ENCODE measurements at places on chromosomes 2 and 18. TPM values are rescaled to one million over a fixed set of nuclear protein-coding genes. Genes with fewer than 3 reads are reported as not detected.
A peak's percentile ranks its signal among the peaks of the same experiment; 100 is the strongest.

Gene FAM124B
- 0.12 TPM for total RNA-seq

Gene TTC39C
- total RNA-seq = 19.6 TPM

Gene TACR1
- 0.25 TPM for total RNA-seq

Gene TMEM37
- not detected for total RNA-seq

Gene CFLAR
- 27.0 TPM for total RNA-seq

Gene SPP2
- total RNA-seq = 0.27 TPM

Gene ASPRV1
- total RNA-seq = 0.15 TPM

Gene GREB1
- 0.39 TPM for total RNA-seq

Gene SOX11
- total RNA-seq = not detected

Gene CKAP2L
- total RNA-seq = 24.0 TPM

Gene SALL3
- total RNA-seq = not detected

Gene TDRD15
- total RNA-seq = not detected

Gene CNNM3
- total RNA-seq = 6.1 TPM

- no peak for DNase-seq
Observed at GRCh38 chr2:230413479-230413878, 2.5 kb upstream of the SP100 start.

GRCh38 chr2:17658251-17658843, 95.3 kb downstream of the SMC6 start:
- DNase-seq = peak; percentile 46

DNA sequence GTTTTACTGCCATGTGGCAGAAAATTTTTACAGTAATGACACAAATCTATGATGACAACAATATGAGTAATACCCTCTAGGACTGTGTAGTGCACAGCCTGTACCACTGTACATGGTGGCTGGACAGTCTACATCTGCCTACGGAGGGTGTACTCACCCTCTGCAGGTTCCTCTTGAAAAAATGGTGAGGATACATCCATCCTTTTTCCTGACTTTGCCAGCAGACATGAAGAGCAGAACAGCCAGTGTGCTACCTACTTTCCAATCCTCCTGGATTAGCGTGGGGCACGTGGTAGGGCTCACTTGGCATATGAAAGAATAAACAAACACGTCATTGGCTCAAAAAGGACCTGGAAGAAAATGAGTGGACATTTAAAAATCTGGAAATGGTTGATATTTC, 62.6 kb downstream of the TRPM8 start:
- DNase-seq = peak; percentile 60

GRCh38 chr2:64797881-64798575, 144.3 kb upstream of the SERTAD2 start:
- peak; percentile 92 for DNase-seq

DNA sequence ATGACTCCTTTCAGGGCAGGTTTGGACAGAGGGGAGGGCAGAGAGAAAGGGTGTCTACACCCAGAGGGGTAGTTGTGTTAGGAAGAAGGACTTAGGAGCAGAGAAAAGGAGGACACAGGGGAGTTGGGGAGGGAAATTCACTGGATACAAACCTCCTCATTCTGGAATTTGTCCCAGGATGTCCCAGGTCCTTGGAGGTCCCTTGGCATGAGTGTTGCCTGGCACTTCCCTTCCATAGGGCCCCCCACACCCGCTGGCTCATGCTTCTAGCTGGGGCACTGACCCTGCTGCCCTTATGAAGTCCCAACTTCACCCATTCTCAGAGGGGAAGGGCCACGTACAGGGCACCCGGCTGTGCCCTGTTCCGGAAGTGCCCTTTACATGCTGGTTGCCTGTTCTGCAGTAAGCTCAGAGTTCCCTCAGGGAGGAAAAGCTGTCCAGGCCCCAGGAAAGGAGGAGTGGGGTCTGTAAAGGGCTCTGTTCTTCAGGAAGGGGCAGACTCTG, 93.6 kb upstream of the SMAD2 start:
- DNase-seq = no peak

- DNase-seq = no peak
Observed at GRCh38 chr2:2889646-2890045, 488.0 kb downstream of the EIPR1 start.

- no peak for DNase-seq
Observed at GRCh38 chr18:3400567-3401296, 49.2 kb upstream of the TGIF1 start.

- DNase-seq = no peak
Observed at GRCh38 chr2:117953231-117953630, 60.6 kb downstream of the CCDC93 start.

GRCh38 chr2:35887146-35887545, 468.4 kb upstream of the CRIM1 start:
- no peak for DNase-seq

- DNase-seq = no peak
Observed at GRCh38 chr2:104866883-104867812, 13.2 kb downstream of the POU3F3 start.

DNA sequence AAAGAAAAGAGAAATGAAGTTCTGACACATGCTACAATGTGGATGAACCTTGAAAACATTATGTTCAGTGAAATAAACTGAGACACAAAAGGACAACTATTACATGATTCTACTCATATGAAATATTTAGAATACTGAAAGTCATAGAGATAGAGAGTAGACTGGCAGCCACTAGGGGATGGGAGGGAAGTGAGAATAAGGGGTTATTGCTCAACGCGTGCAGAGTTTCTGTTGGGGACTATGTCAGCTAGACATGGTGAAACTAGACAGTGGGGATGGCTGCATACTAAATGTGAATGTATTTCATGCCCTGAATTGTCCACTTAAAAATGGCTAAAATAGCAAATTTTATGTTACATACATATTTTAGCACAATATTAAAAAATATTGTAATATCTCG, 108.7 kb upstream of the ATL2 start:
- DNase-seq = no peak

GRCh38 chr18:76707534-76707933, 114.8 kb upstream of the ZNF236 start:
- no peak for DNase-seq

- DNase-seq = peak; percentile 15
Observed at GRCh38 chr18:56273541-56274219, 364.7 kb downstream of the TXNL1 start.

GRCh38 chr2:109466674-109467575, 146.8 kb downstream of the SEPTIN10 start:
- peak; percentile 80 for DNase-seq

GRCh38 chr18:23693846-23694245, 4.6 kb downstream of the LAMA3 start:
- peak; percentile 25 for DNase-seq

DNA sequence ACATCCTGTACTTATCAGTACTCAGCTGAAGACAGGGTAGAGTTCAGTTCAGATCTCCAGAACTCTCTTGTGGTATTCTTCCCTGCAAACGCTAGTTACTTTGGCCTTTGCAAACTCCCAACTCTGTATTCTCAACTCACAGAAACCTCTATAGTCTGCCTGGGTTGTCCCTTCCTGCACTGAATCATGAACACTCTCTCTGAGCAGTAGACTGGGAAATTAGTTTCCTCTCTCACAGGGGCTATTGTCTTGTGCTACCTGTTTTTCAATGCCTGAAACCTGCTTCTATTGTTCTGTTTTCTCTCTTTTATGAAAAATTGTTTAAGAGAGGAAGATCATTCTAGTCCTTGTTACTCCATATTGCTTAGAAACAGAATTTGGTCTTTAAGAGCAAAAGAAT, 134.7 kb downstream of the VIT start:
- no peak for DNase-seq

DNA sequence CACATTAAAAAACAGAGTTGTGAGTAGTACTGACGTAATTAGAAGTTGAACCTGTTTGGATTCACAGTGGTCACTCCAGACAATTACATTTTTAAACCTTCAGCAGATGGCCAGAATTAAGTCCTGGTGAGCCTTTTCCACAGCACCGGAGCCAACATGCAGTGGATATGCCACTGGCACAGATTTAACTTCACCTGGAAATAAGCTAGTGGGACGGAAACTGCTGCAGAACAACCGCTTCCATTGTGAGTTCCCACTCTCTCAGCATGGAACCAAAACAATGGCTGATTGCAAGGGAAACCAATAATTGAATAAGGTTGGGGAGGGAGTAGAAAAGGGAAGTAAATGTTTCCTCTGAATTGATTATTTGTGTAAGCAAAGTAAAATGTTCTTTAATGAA, 515.1 kb downstream of the STK39 start:
- DNase-seq = no peak

- DNase-seq = peak; percentile 88
Observed at GRCh38 chr2:217934321-217935131, 68.3 kb downstream of the TNS1 start.

- no peak for DNase-seq
Observed at GRCh38 chr2:65107530-65107929, 22.4 kb downstream of the RAB1A start.

GRCh38 chr2:234137400-234138014, 87.0 kb downstream of the SPP2 start:
- DNase-seq = peak; percentile 97
